Right renal pelvis (tissue), 4 donors: ENCODE measurements at places on chromosomes 6 and 20.

DNA sequence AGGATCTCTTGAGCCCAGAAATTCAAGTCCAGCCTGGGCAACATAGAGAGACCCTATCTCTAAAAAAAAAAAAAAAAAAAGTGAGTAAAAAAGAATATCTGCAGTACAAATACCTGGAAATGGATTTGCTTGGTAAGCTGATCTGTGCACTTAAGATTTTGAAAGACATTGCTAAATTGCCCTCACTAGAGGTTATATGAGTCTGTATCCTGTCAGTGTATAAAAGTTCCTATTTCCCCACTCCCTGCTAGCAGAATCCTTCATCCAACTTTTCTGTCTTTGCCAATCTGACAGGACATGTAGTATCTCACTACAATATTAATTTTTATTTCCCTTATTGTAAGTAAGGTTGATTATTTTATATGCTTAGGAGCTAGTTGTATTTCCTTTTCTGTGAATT, 36.1 kb downstream of the BICRAL start:
- DNase-seq = no peak

DNA sequence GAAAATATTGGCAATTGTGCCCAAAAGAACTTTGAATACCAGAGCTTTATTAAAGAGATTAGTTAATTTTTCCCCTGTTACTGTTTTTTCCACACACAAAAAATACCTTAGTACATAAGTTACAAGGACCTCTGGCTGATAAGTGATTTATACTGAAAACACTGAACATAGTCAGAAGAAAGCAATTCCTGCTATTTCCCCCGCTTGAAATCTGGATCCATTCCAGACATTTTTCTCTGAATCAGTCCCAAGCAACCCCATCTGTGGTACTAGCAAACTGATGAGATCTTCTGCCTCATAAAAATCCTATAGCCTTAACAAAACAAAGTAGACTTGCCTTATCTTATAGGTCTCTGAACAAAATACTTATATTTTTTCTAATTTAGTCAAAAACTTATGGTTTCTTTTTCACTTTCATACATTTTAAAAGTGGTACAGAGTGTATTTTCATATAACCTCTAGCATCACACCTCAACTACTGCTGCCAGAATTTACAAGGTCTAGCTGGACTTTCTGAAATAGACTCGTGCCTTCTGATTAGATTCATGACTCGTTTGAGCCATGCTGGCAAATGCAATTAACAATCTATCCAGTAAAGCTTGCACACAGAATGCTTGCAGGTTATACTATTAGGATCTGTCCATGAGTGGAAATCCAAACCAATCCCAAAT, 111.9 kb downstream of the TBX18 start:
- peak; percentile 1 for DNase-seq

DNA sequence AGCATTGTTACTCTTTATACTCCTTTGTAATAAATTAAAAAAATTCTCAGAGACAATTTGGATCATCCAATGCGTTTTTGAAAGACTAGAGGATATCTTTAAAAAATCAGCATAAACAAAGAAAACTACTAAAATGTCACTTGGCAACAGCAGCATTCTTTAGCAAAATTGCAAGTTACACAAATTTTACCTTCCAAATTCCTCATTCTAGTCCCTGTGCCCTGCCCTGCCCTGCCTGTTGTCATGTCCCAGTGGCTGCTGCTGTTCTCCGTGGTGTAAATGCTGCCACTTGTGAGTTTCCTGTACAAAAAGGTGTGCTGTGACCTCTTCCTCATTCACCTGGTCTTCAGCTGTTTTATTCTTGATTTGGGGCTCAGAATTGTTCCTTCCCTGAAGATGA, 83.2 kb downstream of the CDC5L start:
- DNase-seq = no peak

GRCh38 chr20:47406849-47407682, 50.6 kb upstream of the ZMYND8 start:
- no peak for DNase-seq

- DNase-seq = no peak
Measured at GRCh38 chr6:10014557-10014956, 400.3 kb downstream of the TFAP2A start.

GRCh38 chr6:161198783-161199460, 74.9 kb downstream of the AGPAT4 start:
- DNase-seq = no peak

GRCh38 chr20:46746956-46747526, 37.6 kb downstream of the SLC2A10 start:
- DNase-seq = no peak

- no peak for DNase-seq
Measured at GRCh38 chr20:25022680-25023079, 30.1 kb upstream of the APMAP start.

GRCh38 chr20:63653041-63653973, at the start of gene STMN3:
STMN3 (minus strand) TSS chr20:63653424; CDS start chr20:63653345, 79 bp downstream.
- DNase-seq = peak; percentile 88

- no peak for DNase-seq
Measured at GRCh38 chr20:22924046-22924737, 110.9 kb upstream of the SSTR4 start.

DNA sequence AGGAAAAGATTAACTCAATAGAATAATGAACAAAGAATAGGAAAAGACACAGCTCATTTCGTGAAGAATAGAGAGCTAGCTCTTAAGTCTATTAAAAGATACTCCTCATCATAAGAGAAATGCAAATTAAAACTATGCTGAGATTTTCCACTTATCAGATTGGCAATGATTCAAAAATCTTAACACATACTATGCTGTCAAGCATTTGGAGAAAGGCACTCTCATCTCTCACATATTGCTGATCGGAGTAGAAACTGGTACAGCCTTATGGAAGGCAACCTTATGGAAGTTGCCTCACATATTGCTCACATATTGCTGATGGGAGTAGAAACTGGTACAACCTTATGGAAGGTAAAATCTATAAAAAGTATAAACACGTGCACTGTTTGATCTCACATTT, 21.4 kb upstream of the PLAGL1 start:
- no peak for DNase-seq

DNA sequence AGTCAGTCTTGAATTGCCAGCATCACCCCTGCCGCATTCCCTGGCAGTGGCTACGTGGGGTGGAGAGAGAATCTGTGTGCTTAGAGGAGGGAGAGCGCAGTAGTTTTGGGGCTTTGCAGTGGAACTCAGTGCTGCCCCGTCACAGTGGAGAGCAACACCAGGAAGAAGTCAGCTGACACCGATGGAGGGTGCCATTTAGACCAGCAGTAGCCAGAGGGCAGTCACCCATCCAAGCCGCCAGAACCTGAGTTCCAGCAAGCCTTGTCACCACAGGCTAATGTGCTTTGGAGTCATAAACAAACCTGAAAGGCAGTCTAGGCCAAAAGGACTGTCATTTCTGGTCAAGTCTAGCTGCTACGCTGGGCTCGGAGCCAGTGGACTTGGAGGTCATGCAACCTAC, 22.0 kb upstream of the PERP start:
- no peak for DNase-seq

- DNase-seq = no peak
Measured at GRCh38 chr6:20879526-20879925, 345.3 kb downstream of the CDKAL1 start.

DNA sequence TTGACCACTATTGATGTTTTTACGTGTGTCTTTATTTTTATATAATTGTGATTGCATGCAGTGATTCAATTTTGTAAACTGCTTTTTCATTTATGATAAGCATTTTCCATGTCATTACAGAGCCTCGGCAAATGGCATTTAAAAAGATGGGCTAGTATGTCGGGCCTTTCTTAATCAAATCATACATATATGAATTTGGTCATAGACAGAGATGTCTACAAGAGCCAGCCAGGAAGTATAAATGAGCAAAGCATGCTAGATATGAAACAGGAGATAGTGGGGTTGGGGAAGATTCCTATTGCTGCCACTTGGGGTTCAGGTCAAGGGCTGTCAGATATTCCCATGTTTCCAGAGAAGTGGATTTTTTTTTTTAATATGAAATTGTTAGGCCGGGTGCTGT, 20.0 kb downstream of the KIF3B start:
- no peak for DNase-seq

DNA sequence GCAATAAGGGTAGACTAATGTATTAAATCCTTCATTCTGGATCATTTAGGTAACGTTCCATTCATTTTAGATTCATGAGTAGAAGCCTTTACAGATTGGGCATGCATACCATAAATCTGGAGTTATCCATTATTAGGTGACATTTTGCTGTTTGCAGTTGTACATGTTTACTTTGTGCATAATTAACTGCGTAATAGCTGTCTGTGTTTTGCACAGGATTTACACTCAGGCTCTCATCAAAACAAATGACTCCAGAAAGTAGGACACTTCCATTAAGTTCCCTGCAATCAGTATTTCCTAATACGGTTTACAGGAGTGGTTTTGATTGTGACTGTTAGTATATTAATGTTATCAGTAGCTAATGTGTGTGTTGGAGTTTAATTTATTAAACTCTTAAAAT, 997.4 kb downstream of the HACE1 start:
- no peak for DNase-seq

- DNase-seq = no peak
Measured at GRCh38 chr20:6165346-6165745, 42.5 kb upstream of the FERMT1 start.

- DNase-seq = peak; percentile 57
Measured at GRCh38 chr6:5851261-5851757, 155.4 kb downstream of the NRN1 start.
